ENCODE measurements at places on chromosomes 3 and 15. TPM values are rescaled to one million over a fixed set of nuclear protein-coding genes. Genes with fewer than 3 reads are reported as not detected.

The SLC15A2 gene
- 0.18 TPM for total RNA-seq

The PRR20G gene
- not detected for total RNA-seq

The TMC3 gene
- total RNA-seq = 0.32 TPM

The TMCO5A gene
- total RNA-seq = not detected

The TEX55 gene
- not detected for total RNA-seq

The AP2M1 gene
- total RNA-seq = 429 TPM

The CTXN2 gene
- total RNA-seq = not detected

The TMEM45A gene
- total RNA-seq = 277 TPM

The POLR2H gene
- total RNA-seq = 85.4 TPM

The TRAT1 gene
- total RNA-seq = not detected

The TRIM42 gene
- total RNA-seq = not detected

Data from cardiac atrium fibroblast (primary cell).